ENCODE measurements at places on chromosomes 12 and 14.

- no peak for DNase-seq
These were observed 18.0 kb upstream of the PRPF39 start for GRCh38 chr14:45065956-45066355.

DNA sequence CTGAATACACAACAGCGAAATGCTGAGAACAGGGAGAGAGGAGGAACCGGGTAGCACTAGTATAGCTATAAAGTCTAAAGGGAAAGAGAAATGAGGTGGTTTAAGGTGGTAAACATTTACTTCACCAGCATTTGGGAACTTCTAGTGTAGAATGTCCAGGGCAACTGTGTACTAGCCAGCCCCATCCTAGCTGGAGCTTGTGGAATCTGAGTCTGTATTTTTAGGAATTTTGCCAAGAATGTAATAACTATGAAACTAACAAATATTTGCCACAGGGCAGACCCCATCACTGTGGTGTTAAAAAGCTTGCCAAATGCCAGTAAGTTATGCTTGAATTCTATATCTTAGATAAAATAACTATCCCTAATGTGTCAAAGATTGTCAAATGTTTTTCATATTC is 398.9 kb upstream of the MIS18BP1 start:
- no peak for DNase-seq

- no peak for DNase-seq
These were observed 829.5 kb upstream of the MDGA2 start for GRCh38 chr14:48504921-48505320.

GRCh38 chr12:52865090-52865944 is 16.5 kb upstream of the KRT78 start:
- DNase-seq = peak; percentile 62

- DNase-seq = no peak
These were observed 153.4 kb downstream of the TMEM132D start for GRCh38 chr12:129750421-129750820.

DNA sequence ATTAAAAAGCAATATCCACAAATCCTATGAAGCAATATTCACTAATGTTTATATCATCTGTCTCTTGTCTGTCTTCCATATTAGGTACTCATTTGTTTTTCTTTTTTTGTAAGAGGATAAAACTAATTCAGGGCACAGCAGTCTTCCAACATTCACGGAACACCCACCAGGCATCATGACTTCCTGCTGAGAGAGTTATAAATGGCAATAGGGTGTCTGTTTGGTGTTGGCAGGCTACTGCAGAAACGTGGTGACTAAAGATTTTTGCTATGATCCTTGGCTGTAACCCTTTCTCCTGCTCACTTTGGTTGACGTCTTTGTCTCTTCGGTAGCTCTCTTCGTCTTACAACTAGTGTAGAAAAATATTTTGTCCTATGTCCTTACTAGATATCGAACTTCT is 860.6 kb upstream of the MGAT4C start:
- DNase-seq = no peak

DNA sequence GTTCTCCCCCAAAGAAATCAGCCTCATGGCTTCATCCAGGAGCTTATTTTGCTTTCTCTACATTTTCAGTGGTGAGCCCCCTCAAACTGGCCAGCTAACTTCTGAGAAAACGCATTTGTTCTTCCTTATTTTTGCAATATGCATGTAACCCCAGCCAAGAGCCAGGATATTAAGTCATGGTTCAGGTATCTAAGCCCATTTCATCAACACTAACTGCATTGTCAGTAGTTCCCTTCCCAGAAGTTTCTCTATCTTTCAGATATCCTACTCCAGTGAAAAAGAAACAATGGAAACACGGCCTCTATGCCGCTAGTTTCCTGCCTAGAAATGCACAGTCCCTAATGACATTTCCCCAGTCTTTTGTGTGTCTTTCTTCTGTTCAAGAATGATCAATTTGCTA is 102.8 kb upstream of the RASSF8 start:
- DNase-seq = no peak

DNA sequence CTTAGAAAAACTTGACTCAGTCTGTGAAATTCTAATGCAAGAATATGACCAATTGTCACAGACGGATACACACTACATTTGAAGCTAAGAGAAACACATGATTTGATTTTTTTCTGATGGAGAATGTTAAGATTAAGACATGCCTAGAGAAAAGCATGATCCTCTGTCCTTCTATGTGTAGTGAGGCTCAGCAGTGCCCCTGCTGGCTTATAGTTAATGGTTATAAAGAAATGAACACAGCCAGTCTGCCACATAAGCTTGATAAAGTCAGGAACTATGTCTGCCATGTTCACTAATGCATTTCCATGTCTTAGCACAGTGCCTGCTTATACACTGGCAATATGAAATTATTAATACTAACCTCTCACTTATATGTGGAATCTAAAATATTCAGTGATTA is 168.1 kb upstream of the DAAM1 start:
- DNase-seq = peak; percentile 41

DNA sequence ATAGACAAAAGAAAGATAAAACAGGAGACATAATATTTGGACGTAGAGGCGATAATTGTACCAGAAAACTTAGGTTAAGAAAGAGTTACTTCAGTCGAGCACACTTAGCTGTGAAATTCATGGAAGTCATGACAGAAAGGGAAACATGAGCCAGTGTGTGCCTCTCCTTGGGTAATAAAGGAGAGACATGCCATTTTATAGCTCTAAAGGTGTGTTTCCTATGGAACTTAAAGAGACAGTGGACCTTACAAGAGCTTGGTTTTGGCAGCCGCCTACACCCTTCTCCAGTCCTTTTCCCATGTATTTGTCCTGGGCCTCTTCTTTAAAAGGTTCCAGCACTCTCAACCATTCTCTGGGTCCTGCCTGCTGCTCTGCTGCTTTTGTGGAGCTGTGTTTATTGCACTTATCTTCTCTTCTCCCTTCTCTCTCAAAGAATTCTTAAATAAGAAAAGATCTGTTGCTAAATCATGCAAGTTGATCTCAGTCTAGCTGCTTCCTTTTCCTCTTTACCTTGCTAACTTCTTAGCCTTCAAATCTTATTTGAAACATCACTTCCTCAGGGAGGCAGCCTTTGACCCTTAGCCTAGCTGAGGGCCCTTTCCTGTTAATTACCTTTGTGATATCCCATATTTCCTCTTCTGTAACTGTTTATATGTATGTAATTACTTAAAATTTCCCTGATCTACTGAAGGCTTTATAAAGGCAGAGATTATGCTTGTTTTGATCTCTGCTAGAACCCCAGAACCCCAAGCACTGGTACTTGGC is 81.8 kb upstream of the EVL start:
- no peak for DNase-seq

DNA sequence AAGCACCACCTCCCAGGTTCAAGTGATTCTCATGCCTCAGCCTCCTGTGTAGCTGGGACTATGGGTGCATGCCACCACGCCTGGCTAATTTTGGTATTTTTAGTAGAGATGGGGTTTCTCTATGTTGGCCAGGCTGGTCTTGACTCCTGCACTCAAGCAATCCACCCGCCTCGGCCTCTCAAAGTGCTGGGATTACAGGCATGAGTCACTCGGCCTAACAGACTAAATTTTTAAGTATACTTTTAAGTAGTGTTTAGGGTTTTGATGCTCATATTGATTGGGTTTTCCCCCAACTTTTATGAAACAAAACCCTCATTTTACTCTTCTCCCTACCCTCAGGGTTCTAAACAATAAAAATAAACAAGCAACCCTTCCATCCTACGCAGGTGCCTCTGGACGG is 5.5 kb downstream of the MYO1A start:
- DNase-seq = no peak

- DNase-seq = no peak
These were observed 732.5 kb downstream of the GALC start for GRCh38 chr14:87260460-87260859.

GRCh38 chr12:96134200-96134599 is 60.0 kb upstream of the ELK3 start:
- DNase-seq = no peak

GRCh38 chr12:83958997-83959396 is 953.6 kb downstream of the SLC6A15 start:
- no peak for DNase-seq

GRCh38 chr14:66383257-66383656 is 102.9 kb upstream of the CCDC196 start:
- no peak for DNase-seq

- DNase-seq = no peak
These were observed 40.4 kb upstream of the ANO2 start for GRCh38 chr12:5985471-5985870.

DNA sequence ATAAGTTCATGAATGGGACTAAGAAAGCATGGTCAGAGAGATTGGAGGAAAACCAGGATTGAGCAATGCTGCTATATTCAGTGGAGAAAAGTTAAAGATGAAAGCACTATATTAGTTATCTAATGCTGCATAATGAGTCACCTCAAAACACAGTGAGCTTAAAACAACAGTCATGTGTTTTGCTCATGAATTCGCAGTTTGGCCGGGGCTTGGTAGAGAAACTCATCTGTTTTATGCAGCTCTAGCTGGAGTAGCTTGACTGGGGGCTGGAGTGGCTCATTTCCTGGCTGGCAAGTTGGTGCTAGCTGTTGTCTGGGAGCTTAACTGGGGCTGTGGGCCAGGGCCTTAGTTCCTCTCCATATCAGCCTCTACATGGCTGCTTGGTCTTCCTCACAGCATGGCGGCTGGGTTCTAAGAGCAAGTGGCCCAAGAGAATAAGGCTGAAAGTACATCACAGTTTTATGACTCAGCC is 90.1 kb downstream of the ADCK1 start:
- DNase-seq = peak; percentile 84

GRCh38 chr14:68325267-68325807 is 467.5 kb downstream of the ZFP36L1 start:
- no peak for DNase-seq

- DNase-seq = peak; percentile 85
These were observed 38.7 kb downstream of the GLT8D2 start for GRCh38 chr12:104011253-104011652.

- DNase-seq = no peak
These were observed 2.2 kb downstream of the BLOC1S1 start for GRCh38 chr12:55718015-55718414.

DNA sequence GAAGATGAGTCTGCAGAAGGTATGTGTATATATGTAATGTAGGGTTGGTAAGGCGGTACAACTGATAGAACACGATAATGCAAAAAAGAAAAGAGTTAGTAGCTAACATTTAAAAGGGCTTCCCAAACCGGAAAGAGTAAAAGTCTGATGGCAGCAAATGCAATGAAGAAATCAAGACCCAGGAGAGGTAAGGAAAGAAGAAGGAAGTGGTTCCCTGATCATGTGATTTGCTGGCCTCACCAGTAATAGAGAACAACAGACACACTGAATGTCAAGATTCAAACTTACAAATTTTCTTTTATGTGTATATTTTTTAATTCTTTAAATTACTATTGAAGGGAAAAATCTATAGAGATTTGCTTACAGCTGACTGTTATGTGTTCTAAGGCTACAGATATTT is 18.4 kb downstream of the ZFC3H1 start:
- no peak for DNase-seq

DNA sequence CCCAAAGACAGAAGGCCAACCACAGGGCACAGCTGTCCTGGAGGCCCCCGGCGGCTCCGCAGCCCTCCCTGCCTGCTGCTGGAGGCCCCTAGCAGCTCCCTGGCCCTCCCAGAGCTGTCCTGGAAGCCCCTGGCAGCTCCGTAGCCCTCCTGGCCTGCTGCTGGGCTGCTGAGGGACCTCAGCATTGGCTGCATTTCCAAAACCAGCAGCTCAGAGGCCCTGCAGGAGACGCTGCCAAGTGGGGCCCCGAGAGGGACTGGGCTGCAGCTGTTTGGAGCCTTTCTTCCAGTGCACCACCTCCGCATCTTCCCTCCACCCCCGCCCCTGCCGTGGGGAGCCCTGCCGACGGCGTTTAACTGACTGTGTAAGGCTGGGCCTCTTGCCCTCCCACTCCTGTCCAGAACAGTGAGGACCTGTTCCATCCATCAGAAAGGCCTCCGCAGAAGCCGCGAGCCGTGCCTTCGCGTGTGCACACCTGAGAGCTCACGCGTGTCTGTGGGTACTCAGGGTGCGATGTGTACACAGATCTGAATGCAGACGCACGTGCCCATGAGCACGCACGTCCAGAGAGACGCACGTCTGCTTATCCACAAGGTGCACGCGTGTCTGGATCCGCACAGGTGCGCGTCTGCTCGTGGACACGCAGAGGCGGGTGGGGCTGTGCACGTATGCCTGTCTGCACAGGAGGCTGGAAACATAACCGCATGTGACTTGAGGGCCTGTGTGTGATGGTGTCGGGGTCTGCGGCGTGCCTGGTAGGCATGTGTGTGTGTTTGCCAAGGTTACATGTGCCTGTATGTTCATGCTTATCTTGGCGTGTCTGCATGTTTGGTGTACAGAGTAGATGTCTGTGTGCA is 57.0 kb upstream of the FBRSL1 start:
- no peak for DNase-seq

DNA sequence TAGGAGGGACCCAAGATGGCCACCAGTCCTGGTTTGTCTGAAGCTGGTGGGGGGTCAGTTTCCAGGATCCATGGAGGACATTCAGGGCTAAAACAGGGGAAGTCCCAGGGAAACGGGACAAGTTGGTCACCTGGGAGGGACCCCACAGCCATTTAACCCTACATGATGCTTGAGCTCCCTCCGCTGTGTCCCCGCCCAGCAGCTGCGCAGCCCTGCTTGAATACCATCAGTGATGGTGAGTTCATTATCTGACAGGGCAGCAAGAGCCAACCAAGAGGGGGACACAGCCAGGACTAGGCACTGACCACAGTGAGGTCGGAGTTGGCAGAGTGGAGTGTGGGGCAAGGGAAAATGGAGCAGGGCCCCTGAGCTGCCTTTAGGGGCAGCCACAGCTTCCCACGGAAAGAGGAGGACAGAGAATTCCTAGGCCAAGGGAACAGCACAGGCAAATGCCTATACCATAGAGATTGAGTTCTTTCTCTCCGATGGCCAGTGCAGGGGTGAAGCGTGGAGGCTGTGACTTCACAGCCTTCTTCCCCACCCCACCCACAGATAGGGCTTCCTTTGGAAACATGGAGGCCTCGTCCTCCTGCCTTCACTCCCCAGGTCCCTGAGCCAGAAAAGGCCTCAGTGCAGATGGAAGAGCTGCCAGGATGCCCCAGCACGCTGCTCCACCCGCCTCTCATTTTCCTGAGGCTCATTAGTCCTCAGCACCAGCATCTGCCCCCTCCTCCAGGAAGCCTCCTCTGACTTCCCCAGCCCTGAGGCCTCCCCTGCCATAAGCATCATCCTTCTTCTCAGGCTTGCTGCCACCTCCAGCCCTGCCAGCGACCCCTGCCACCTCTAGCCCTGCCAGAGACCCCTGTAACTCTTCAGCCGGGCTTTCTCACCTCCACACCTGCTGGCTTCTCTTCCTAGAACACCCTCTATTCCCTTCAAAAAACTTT is 51.4 kb downstream of the CYP46A1 start:
- DNase-seq = no peak

- DNase-seq = no peak
These were observed 7.0 kb downstream of the SLIRP start for GRCh38 chr14:77714926-77715325.

DNA sequence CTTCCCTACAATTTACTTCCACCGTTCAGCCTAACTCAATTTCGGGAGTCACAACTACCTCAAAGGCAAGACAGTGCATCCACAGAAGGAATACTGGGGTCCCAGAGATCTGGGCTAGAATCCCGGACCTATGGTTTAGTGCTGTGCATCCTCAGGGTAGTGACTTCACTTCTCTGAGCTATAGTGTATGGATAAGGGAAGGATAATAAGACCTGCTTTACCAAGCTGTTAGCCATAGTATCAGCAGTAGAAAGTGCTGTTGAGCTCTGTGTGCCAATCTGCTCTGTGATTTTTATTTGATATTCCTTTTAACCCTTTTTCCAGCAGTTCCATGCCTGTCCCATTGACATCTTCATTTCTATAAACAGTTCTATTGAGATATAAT is 1044.3 kb downstream of the BCL11B start:
- no peak for DNase-seq
